Right renal pelvis (tissue), 4 donors: ENCODE measurements at places on chromosomes 1 and 21.

GRCh38 chr1:59243550-59243949 lies 53.3 kb upstream of the FGGY start:
- DNase-seq = no peak

GRCh38 chr1:41700986-41701535 lies 216.6 kb upstream of the EDN2 start:
- DNase-seq = no peak

DNA sequence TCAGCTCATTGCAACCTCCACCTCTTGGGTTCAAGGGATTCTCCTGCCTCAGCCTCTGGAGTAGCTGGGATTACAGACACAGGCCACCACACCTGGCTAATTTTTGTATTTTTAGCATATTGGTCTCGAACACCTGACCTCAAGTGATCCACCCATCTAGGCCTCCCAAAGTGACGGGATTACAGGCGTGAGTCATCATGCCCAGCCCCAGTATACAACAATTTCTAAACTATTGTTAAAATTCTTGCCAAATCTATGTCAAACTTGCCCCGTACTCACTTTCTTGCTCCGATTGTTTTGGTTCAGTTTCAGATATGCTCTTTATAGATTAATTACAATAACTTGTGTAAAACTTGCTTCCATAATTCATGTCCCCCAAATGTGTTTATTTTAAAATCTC lies 4.1 kb downstream of the RGS18 start:
- no peak for DNase-seq

- no peak for DNase-seq
These were observed 132.6 kb upstream of the CTTNBP2NL start for GRCh38 chr1:112263453-112263852.

DNA sequence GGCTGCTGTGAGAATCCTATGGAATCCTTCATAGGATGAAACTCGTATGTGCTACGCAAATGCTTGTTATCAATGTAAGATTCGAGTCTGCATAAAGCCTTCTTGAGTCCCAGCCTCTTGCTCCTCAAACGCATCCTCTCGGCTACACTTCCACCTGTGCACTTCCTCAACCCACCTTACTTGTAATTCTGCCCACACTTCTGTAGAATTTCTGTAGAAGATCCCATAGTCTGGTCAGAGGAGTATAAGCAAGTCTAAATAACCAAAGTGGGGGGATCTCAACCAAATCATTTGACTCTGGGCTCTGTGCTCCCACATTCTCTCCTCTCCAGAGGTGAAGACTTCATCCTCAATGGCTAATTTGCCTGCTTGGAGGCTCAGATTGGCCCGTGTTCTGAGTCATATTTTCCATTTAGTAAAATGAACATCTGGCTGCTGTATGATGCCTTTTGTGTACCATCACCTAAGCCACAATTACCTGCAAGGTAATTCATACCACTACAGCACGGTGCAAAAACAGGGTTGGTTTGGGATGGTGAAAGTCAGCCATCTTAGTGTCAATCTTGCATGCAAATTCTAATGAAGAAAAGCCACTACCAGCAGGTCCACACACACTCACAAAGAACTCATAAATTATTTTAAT lies 63.2 kb downstream of the ITPKB start:
- no peak for DNase-seq

DNA sequence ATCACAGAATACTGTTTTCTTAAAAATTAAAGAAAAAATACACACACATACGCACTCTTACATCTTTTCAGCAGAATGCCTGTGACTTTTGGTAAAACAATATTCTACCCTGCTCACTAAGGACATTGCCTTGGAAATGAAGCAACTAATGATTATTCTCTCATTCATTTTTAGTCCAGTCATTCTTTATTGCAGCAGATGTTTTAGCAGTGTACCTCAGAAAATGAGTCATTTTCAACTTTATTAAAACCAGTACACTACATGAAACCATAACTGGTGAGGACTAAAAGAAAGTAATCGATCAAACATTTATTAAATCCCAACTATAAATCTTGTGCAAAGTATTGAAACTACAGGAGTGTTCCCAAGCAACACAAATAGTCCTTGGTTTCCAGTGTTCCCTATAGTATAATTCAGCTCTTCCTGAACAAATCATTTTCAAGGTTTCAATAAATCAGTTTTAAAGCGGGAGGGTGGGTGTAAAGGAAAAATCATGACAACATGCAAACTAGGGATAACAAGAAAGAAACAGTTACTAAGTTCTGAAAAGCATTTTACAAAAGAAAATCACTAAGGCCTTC lies 114.2 kb downstream of the ADGRL4 start:
- no peak for DNase-seq

GRCh38 chr1:197915260-197915861 lies 1.8 kb upstream of the LHX9 start:
- no peak for DNase-seq

- DNase-seq = peak; percentile 81
These were observed 24.5 kb downstream of the ELF3 start for GRCh38 chr1:202034683-202035462.

DNA sequence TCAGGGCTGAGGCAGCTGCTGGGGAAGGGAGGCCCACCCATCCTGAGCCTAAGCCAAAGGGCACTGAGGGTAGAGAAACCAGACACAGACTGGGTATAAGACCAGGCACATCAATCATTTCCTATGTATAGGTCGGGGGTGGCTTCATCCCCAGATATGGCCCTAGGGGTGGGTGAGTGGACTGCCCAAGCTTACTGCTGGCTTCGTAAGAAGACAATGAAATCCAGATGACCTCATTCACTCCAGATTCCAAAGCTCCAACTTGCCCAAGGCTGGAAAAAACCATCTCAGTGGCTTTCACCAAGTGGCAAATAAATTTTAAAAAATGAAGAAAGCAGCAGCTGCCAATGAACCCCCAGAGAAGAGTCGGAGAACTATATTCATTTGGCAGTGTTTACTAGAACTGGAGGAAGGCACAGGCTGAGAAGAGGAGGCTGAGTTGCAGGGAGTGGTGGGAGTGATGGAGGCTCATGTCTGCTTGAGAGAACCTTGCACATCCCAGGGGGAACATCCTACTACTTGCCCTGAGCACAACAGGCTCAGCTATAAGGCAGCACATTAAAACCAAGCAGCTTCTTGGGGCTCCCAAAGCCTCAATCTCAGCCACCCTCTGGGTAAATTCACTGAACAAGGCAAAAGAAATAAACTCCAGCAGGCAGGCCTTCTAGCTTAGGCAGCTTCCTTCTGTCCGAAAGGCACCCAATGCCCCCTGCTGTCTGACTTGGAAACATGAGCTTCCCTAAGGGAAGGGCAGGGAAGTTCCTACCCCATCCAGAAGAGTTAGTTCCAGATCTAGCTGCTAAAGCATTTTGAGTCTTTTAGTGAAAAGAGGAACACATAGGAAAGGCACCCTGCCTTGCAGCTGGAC lies 14.1 kb downstream of the PEA15 start:
- DNase-seq = peak; percentile 29

GRCh38 chr1:74531796-74532195 lies 19.4 kb upstream of the LRRC53 start:
- no peak for DNase-seq

DNA sequence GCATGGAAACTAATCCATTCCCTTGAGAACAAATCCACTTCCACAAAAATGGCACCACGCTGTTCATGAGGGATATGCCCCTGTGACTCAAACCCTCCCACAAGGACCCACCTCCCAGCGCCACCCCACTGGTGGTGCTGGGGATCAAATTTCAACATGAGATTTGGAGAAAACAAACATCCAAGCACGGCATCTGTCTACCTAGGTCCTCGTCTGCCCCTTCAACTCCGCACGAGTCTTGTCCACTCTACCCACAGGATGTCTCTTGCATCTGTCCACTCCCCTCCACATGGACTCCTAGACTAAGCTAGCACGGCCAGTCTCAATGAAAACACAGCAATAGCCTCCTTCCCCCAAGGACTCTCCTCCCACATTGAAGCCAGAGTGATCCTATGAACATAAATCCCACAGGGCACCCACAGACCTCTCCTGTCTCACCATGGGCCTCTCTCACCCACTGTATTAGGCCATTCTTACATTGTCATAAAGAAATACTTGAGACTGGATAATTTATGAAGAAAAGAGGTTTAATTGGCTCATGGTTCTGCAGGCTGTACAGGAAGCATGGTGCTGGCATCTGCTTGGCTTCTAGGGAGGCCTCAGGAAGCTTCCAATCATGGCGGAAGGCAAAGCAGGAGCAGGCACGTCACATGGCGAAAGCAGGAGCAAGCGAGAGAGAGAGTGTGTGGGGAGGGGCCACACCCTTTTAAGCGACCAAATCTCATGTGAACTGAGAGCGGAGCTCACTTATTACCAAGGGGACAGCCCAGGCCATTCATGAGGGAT lies 101.4 kb downstream of the TOMM20 start:
- DNase-seq = no peak

- no peak for DNase-seq
These were observed 201.7 kb downstream of the NRIP1 start for GRCh38 chr21:14862794-14863720.

DNA sequence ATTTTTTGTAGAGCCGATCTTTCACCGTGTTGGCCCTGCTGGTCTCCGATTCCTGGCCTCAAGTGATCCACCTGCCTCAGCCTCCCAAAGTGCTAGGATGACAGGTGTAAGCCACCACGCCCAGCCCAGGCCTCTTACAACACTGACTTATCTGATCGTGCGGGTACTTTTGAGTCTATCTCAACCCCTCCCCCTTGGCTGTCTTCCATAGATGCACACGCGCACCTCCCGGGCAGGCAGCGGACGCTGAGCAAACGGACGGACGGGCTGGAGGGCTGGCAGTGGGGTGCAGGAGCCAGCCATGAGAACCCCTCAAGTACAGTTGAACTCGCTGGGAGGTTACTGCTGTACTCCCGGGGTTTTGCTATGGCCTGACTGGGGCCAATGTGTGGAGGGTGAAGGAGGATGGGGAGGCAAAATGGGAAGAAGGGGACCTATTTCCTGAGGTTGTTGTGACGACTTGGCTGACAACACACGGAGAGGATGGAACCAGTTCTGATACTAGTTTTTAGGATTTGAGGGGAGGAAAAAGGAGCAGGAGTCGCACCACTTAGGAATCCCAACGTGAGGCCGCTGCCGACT lies 959 bp downstream of the CD58 start:
- no peak for DNase-seq

GRCh38 chr1:181119093-181119989 lies 30.8 kb downstream of the IER5 start:
- DNase-seq = no peak

- DNase-seq = no peak
These were observed 127.9 kb downstream of the PLPP3 start for GRCh38 chr1:56451491-56451890.

DNA sequence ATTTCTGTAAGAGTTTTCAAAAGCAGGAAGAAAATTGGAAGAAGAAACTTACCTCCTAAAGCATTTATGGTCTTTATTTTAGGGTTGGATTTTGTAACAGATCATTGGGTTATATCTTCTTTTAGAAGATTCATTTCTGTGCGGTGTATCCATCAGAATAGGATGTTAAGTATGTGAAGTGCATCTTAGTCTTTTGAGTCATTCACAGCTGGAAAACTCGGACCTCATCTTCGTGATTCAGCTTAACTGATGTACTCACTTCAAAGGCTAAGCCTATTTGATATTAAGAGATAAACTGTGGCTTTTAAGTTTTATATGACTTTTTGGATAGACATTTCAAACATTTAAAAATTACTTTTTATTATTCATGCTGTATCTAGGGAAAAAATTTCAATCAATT lies 56.3 kb downstream of the GIPC2 start:
- no peak for DNase-seq

DNA sequence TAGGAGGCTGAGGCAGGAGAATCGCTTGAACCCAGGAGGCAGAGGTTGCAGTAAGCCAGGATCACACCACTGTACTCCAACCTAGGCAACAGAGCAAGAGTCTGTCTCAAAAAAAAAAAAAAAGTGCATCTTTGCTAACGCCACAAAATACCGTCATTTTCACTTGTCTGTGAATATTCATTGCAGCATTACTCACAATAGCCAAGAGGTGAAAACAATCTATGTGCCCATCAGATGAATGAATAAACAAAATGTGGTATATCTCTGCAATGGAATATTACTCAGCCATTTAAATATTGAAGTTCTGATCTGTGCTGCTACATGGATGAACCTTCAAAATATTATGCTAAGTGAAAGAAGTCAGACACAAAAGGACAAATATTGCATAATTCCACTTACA lies 7.9 kb upstream of the TIAM1 start:
- DNase-seq = no peak

- no peak for DNase-seq
These were observed 112.7 kb downstream of the FGGY start for GRCh38 chr1:59409549-59409948.

GRCh38 chr1:34127006-34128000 lies 37.7 kb downstream of the CSMD2 start:
- no peak for DNase-seq

GRCh38 chr1:66334318-66334717 lies 199.6 kb upstream of the SGIP1 start:
- no peak for DNase-seq

GRCh38 chr1:113271039-113271438 lies 119.3 kb upstream of the MAGI3 start:
- no peak for DNase-seq

- no peak for DNase-seq
These were observed 2.0 kb downstream of the SLC1A7 start for GRCh38 chr1:53140451-53140850.

DNA sequence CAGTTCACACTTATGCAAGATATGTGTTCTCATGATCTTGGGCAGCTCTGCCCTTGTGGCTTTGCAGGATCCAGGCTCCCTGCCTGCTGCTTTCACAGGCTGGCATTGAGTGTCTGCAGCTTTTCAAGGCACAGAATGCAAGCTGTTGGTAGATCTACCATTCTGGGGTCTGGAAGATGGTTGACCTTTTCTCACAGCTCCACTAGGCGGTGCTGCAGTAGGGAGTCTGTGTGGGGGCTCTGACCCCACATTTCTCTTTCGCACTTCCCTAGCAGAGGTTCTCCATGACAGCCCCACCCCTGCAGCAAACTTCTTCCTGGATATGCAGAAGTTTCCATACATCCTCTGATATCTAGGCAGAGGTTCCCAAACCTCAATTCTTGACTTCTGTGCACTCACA lies 500.5 kb downstream of the BRINP3 start:
- DNase-seq = no peak

DNA sequence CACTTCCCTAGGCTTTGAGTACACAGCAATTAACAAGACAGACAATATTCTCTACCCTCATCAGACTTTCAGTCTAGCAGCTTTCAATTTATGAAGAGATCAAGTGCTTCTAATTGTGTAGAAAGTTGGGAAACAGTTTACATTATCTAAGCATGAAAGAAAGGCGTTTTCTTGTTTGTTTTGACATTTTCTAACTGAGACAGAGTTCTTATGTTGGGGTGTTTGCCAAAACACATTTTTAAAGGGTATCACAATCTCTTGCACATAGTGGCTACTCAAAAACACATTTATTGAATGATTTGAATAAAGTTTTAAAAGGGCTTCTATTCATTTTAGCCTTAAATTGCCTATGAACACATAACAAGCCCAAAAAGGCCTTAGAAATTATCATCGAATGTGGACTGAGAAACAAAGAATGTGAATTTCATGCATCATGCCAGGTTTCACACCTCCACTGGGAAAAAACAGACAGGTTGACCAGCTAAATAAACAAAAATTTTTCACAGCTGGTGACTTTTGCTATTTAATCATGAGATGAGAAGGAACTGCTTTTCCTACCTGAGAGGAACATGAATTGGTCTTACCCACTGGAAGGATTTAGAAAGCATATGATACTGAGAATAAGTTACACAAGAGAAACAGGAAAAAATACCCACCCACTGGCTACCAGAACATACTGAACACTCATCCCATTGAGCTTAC lies 394.5 kb upstream of the PKN2 start:
- DNase-seq = no peak
